ENCODE measurements at places on chromosomes 3 and 15. TPM values are rescaled to one million over a fixed set of nuclear protein-coding genes. Genes with fewer than 3 reads are reported as not detected.

CFAP20DC gene
- 3.7 TPM for polyA plus RNA-seq

GTPBP8 gene
- polyA plus RNA-seq, result 22.4 TPM

SHF gene
- polyA plus RNA-seq, result 19.5 TPM

OR5K2 gene
- not detected for polyA plus RNA-seq

PPM1L gene
- 7.8 TPM for polyA plus RNA-seq

DNA sequence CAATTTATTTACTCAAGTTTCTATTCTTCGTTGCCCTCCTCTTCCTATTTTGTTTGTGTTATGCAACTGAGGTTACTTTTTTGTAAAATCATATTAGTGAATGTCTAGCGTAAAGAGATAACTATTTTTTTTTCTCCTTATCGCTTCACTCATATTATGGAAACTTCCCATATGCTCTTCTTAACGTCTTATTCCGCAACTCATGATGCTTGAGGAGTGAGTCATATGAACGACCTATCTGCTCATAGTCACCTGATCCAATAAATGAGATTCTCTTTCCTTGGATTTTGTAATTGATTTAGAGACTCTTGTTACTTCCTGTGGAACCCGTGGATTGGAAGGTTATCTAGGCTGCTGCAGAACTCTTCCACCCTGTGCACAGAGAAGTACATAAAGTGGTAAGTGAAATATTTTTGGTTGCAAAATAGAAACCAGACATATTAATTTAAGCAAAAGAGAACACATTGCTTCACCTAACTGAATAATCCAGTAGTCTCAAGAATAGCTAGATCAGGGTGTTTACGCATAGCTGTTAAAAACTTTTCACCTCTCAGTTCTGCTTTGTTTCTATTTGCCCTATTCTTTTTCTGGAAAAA lies 719.3 kb upstream of the SGO1 start:
- no peak for DNase-seq

DNA sequence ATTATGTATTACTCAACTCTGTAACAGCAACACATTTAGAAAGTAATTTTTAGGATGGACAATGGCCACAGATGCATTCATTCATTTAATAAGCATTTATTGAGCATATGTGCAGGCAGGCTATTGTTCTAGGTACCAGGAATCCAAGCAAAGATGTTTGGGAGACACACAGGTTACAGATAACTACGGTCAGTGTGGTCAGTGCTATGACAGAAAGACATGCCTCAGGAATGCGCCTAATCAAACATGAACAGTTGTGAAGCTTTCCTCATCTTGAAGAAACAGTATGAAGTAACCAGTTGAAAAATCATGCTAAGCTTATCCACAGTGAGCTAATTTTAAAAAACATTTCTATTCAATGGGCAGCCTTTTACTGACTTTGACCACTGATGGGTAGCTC lies 155.4 kb upstream of the CCDC54 start:
- DNase-seq, result no peak

DNA sequence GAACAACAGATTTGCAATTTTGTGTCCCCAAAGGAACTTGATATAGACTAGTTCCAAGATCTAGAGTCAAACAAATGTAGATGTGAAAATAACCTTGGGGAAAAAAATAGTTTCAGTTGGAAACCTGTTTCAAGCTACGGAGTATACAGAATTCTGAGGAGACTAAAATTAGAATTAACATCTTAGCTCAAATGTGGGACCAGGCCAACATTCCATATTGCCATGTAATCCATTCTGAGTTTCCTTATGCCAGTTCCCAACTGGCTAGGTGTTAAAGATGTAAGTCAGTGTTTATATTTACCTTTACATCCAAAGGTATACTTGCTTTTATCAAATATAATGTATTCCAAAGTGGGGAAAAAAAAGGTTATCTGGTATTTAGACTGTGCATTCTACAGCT lies 76.3 kb downstream of the UBE3A start:
- no peak for DNase-seq

GRCh38 chr3:157888040-157888439 lies 218.2 kb downstream of the SHOX2 start:
- no peak for DNase-seq

- no peak for DNase-seq
These were observed 13.7 kb downstream of the PAK6 start for GRCh38 chr15:40252438-40253166.

- no peak for DNase-seq
These were observed 67.2 kb downstream of the EFHB start for GRCh38 chr3:19866751-19867347.

GRCh38 chr15:40392986-40393948 lies 10.7 kb downstream of the KNSTRN start:
- no peak for DNase-seq

- no peak for DNase-seq
These were observed 37.7 kb upstream of the GK5 start for GRCh38 chr3:142263112-142263511.

DNA sequence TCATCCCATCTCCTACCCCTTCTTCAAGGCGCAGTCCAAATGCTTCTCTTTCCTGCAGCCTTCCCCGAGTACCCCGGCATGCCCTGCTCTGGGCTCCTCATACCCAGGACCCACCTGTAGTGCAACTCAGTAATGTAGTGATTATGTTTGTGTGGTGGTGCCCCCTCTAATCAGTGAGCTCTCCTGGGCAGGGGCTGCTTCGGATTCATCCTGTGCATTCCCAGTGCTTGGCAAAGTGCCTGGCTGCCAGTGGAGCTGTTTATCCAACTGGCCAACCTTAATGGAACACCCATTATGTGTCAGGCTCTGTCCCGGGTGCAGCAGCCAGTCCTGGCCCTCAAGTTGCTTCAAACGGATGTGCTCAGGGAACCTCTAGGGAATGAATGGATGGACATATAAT lies 174.4 kb upstream of the LINGO1 start:
- no peak for DNase-seq

DNA sequence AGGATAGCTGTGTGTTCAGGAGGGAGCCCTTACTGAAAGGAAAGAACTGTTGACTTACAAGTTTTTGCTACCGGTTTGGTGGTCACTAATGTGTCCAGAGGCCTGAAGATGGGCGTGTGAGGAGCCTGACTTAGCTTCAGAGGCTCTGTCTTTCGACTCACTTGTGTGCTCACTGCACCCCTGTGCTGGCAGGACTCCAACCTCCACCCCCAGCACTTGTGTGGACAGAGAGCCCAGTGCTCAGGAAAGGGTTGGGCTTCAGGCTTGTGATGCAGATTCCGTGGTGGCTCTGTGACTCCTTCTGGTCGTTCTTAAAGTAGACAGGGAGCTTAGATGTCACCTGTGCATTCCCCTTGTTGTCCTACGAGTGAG lies 100.9 kb downstream of the PGPEP1L start:
- DNase-seq, result no peak

DNA sequence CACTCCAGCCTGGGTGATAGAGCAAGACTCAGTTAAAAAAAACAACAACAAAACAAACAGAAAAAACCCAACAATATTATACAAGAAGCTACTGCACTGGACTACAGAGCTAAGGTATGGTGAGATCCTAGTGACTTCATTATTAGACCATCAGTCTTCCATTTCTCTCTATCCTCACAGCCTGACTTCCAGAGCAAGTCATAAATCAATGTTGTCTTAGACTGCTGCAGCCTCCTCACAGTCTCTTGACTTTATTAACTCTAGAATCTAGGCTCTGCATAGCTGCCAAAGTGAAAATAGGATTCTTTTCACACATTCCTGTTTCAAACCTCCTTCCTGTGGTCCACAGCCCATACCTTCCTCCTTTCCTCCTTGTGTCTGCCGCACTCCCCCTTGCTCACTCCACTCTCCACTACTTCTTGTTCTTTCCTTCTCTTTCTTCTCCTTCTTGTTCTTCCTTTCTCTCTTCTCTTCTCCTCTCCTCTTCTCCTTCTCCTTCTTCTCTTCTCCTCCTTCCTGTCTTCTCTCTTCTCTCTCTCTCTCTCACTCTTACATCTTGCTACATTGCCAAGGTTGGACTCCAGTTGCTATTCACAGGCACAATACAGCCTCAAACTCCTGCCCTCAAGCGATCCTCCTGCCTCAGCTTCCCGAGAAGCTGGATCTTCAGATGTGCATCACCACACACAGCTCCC lies 49.4 kb downstream of the CCR4 start:
- no peak for DNase-seq

DNA sequence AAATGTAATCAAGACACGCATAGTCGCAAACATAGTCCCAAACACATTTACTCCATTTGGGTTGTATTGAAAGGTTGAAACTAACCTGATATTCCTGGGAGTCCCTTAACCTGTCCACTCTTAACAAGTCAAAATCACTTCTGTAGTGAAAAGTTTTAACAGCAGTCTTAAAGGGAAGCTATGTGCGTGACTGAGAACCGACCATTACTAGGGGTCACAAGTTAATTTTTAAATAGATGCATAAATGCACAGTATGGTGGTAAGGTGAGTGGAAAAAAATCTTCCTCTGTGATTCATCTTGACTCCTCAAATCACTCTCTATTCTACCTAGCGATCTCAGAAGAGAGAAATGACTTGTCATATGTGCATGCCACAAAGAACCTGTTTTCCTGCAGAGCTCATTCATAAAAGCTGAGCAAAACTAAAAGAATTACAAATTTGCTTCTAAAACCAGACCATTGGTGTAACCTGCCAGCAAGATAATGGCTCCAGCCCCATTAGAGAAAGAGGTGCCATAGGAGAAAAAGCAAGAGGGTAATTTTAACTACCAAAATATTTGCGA lies 4.8 kb downstream of the GPR15 start:
- DNase-seq, result no peak

- DNase-seq, result no peak
These were observed 91.6 kb downstream of the FOXB1 start for GRCh38 chr15:60095711-60096110.

DNA sequence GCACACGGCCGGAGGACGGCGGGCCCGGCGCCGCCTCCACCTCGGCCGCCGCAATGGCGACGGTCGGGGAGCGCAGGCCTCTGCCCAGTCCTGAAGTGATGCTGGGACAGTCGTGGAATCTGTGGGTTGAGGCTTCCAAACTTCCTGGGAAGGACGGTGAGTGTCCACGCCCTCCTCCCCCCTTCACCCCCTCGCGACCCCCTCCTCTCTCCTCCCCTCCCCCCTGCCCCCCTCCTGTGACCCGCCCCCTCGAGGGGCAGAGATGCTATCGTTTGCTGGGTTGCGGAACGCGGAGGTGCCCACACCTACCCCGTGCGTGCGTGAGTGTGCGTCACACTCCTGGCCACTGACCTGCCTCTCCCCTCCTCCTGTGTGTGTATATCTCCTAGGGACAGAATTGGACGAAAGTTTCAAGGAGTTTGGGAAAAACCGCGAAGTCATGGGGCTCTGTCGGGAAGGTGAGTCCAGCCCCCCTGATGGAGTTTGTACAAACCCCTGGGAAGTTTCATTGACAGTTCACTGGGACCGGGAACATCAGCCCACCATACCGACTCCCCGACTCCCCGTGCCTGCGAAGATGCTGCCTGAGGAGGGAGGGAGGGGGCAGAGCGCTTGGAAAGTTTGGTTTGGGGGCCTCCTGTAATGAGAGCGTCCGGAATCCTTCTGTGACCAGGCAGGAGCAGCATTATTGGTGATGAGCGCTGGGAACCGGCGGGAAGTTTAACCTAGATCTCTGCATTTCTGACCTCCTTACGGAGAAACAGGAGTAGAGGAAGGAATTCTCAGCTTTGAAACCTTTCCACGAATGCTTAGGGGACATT lies 795 bp upstream of the SCAANT1 start:
- DNase-seq, result no peak

DNA sequence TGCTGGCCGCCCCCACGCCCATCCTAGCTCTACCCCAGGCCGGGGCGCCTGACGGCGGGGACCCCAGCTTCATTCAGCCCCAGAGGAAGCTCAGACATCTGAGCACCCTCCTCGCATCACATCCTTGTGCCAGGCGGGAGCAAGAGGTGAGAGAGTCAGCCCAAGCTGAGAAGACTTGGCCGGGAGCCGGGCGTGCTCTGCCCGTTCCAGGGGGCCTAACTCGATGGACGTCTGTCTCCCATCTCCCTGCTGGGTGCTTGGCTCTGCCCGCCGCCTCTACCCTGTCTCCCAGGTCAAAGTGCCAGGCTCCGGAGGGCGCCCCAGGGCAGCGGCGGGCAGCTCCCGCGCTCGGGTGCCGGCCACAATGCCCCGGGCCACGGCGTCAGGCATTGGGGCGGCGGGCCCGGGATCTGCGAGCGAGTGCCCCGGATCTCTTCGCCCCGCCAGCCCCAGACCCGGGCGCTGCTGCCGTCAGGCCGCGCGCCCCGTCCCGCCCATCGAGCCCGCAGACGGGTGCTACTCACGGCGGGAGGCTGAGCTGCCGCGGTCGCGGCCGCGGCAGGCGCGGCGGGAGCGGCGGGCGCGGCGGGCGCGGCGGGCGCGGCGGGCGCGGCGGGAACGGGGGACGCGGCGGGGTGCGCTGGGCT lies 388 bp downstream of the DAPK2 start:
- no peak for DNase-seq

- no peak for DNase-seq
These were observed 60.9 kb downstream of the UMPS start for GRCh38 chr3:124791142-124791541.

DNA sequence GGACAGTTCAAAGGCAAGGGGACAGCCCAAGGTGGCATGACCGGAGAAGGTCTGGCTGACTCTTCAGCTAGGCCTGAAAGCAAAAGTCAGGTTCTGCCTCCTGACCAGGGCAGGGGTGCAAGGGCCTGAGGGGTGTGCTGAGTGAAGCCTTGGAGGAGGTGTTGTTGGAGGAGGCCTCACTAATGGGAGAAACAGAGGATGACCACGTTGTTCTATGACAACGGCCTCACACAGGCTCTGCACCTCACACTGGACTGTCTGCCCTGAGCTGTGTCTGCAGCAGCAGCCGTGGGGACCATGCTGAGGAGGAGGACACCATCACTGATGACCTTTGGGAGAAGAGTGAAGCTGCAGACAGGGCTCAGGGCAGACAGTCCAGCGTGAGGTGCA lies 116.9 kb upstream of the ABHD17C start:
- DNase-seq, result no peak

DNA sequence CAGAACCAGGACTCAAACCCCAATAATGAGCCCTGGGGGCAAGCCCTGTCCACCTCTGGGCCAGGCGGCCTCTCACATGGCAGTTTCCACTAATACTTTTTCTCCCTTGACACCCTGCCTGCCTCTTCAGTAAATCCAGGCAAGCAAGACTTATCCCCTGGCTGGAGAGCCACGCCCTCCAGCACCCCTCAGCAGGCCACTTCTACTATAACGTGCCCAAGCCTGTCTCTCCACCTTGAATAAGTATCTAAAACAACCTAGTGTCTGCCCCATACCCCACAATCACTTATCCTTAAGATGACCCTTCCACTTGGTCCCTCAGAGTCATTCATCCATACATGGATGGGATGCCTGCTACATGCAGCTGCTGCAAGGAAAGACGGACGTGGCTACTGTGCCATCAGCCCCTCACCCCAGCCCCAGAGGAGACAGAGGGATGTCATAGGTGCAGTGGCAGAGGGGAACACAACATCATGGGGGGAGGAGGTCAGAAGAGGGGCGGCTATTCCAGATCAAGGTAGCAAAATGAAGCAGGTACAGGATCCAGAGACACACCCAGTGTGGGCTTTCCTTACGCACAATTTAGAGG lies 63.4 kb downstream of the LRIG1 start:
- DNase-seq, result no peak
